ENCODE measurements at places on chromosomes 5 and 9.

GRCh38 chr5:168457542-168457941 is 28.7 kb upstream of the RARS1 start:
- no peak for DNase-seq

GRCh38 chr5:137738947-137739346 is 3.1 kb upstream of the KLHL3 start:
- DNase-seq, result no peak

GRCh38 chr9:33229359-33230114 is 10.4 kb upstream of the SPINK4 start:
- no peak for DNase-seq

DNA sequence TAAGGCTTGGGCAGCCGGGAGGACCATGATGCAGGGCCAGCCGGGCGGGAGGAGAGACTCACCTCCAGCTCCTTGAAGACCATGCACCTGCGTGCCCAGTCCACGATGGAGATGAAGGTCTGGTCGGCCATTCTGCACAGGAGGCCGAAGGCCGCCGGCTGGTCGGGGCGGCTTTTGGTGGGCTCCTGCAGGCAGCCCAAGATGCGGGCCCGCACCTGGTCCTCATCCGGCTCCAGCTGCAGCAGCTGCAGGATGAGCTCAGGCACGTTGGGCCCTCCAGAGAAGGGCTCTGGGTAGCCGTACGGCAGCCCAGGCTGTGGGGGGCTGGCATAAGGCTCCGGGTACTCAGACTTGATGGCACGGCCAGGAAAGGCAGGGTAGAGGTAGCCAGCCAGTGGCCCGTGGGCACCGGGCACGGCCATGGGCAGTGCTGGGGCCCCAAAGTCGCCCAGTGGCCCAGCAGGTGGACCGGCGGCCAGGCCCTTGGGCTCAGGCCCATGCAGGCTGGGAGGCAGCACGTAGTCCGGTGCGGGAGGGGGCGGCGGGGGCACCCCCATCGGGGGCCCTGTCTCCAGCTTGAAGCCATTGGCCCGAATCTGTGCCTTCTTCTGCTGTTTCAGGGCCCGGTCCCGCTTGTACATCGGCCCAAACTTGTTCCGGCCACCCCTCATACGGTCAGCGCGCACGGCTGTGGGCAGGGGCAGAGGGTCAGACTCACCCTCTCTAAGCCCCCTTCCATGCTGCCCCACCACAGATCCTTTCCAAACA is 7.0 kb downstream of the NR5A1 start:
- DNase-seq, result no peak

DNA sequence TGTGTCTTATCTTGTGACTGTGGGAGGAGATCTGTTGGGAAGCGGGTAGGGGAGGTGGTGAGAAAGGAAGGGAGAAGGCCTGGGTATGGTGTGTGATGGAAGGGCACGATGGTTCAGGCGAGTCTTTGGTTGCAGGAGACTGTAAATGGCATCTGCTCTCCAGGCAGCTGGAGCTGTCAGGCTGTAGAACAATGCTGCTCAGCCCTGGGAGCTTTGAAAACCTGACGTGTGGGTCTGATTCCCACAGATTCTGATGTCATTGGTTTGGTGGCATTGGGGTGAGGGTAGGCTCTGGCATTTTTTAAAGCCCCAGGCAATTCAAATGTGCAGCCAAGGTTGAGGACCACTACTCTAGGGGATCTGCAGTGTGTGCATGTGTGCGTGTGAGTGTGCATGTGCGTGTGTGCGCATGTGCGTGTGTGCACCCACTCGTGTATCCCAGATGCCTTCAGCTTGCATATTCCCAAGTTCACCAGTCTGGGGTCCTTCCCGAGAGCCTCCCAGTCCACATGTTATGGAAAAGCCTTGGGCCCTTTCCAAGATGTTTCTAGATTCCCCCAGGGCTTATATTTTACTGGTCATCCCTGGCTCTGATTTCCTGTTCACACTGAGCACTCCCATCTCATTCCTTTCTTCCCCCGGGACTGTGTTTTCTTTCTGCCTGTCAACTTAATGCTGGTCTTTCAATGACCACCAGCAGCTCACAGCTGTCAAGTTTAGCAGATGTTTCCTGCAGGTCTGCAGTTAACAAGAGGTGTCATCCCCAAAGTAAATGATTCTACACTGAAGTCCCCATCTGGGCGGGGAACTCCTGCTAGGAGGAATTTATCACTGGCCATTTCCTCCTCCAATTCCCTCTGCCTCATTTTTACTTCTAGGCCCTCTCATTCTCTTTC is 34.0 kb downstream of the BOD1 start:
- no peak for DNase-seq

DNA sequence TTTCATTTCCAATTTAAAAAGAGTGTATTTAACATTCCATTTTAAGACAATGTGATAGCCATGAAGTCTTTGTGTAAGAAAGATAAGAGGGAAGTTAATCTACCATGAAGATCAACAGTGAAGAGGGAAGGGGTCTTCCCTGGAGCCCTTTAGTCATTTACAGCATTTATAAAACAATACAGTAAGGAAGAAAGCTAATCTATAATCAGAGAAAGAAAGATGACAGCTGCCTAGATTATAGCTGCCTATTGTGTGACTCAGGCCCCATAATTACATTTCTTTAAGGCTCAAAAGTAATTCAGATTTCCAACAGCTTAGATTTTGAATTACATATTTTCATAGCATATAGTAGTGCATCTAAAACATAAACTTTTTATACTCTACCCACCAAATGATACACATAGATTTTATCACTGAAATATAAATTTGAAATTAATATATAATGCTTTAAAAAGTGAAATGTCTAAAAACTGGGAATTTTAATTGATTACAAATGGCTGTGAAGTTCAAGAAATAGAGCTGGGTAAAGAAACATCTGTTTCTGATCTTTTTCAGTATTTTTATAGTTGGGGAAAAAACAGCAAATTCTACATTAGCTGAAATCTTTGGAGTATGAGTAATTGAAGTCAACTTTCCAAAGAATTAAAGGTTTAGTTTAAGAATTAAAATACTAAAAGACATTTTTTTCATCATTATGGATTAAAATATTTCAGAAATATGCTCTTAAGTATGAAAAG is 89.6 kb downstream of the RIC1 start:
- DNase-seq, result no peak

GRCh38 chr9:88216126-88216995 is 78.1 kb upstream of the SPATA31C2 start:
- DNase-seq, result no peak

- no peak for DNase-seq
These were observed 15.7 kb downstream of the PNPLA7 start for GRCh38 chr9:137534256-137535119.

- peak; percentile 68 for DNase-seq
These were observed 194 bp upstream of the RXFP3 start for GRCh38 chr5:33936004-33936380.

DNA sequence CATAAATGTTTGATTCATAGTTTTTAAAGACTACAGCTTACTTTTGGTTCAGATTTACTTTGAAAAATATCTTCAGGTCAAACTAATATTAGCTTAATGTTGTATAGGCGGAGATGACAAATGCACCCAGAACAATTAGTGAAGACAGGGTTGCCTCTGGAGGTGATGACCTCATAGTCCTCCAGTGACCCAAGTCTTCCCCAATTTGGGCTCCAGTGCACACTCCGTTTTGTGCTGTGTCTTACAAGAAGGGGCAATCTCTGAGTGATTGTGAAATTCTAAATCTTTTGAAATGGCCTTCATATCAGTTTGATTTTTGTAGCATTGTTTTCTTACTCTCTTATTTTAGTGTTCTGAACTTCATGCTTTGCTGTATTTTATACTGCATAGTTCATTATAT is 57.6 kb downstream of the DENND4C start:
- no peak for DNase-seq
